HS-5 (cell line): ENCODE measurements at places on chromosomes 11 and 22.

- DNase-seq, result peak; percentile 53
These were observed 12.6 kb downstream of the INSC start for GRCh38 chr11:15127341-15127740.

DNA sequence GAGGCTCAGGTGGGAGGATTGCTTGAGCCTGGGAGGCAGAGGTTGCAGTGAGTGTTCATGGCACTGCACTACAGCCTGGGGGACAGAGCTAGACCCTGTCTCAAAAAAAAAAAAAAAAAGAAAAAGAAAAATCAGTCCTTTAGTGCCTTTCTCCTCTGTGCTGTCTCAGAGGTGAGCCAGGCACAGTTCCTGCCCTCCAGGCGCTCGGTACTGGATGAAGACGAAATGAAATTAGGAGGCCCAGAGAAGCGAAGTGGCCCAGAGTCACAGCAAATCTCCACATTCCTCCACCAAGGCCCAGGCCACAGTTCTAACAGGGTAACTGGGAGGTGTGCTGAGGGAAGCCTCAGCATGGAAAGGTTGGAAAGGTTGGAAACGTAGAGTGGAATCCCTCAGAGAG, 4.9 kb downstream of the PLEKHB1 start:
- no peak for DNase-seq

GRCh38 chr11:22674470-22675439, 8.3 kb downstream of the GAS2 start:
- DNase-seq, result no peak

DNA sequence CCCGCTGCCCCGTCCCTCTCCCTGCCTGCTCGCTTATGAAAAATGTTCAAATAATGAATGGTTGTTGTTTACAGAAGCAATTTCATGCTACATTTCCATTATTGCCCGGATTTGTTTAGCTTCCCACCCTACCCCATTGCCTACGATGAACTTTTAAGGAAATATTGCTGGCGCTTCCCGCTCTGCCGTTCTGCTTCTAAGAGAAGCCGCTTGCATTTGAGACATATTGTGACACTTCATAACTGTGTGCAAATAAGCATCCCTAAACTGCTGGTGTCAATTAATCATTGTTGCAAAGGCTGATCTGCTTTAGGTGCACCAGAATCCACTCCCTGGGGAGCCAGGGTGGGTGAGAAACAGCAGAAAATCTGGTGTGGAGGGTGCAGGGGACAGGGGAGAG, 52.3 kb upstream of the LMO1 start:
- DNase-seq, result no peak

- DNase-seq, result no peak
These were observed 607 bp upstream of the ZNF70 start for GRCh38 chr22:23751441-23751996.

- no peak for DNase-seq
These were observed 7.6 kb downstream of the KLHL35 start for GRCh38 chr11:75425422-75425821.
